ENCODE measurements at places on chromosomes 11 and 22.

- no peak for DNase-seq
These were observed 32.5 kb upstream of the ATXN10 start for GRCh38 chr22:45638834-45639746.

DNA sequence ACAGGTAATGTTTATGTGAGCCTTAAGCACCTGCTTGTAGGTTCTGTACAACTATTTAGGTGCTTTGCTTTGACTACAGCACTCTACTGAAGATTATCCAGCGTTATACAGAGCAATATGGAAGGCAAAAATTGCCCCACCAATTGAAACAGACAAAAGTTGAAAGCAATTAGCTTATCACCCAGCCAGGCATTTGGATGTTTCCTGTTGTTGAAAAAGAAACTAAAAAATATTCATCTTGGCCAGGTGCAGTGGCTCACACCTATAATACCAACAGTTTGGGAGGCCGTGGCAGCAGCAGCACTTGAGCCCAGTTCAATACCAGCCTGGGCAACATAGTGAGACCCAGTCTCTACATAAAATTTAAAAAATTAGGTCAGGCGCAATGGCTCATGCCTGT, 18.5 kb downstream of the ATL3 start:
- DNase-seq, result no peak

GRCh38 chr11:10603721-10604297, 35.3 kb upstream of the LYVE1 start:
- no peak for DNase-seq

- DNase-seq, result no peak
These were observed 59.2 kb downstream of the DDIAS start for GRCh38 chr11:82960779-82961143.

DNA sequence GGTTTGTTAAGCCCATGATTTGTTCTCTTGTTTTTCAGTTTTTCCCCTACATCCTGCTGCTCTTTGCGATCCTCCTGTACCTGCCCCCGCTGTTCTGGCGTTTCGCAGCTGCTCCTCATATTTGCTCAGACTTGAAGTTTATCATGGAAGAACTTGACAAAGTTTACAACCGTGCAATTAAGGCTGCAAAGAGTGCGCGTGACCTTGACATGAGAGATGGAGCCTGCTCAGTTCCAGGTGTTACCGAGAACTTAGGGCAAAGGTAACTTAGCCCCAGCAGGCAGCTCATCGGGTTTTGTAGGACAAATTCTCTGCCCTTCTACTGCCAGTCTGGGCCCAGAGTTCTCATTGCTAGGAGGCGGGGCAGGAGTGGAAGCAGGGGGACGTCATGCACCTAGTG, 49.7 kb downstream of the PANX1 start:
- no peak for DNase-seq

DNA sequence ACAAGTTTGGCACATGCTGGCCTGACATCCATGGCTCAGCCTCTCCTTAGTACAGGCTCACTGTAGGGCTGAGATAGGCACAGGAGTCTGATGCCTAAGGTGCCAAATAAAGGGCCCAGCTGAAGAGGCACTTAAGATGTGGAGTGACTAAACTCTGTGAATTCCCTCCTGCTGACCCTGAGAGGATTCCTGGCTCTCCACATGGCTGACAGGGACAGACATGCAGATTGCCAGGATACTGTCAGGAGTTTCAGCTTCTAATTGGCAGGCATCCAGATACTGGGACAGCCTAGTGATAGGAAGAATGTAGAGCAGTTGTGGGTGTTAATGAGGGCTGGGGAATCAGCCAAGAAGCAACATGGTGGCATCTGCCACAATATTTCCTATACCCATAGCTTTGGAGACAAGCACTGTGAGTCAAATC, 558.7 kb downstream of the INSC start:
- DNase-seq, result no peak

DNA sequence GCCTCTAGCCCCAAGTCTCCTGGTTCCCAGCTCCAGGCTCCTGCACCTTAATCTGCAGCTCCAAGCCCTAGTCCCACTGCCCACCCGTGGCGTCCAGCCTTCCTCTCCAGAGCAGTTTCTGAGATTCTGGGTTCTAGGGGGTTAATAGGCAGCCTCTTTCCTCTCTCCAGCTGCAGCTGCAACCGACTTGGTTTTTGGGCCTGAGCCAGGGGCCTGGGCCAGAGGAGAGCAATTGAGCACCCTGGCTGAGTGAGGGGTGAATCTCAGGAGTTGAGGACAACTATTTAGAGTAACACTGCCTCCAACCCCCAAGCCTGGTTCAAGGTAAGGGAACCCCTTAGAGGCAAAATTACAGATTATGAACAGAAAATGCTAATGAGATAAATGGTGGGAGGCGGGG, 9.0 kb upstream of the CHRM1 start:
- no peak for DNase-seq

DNA sequence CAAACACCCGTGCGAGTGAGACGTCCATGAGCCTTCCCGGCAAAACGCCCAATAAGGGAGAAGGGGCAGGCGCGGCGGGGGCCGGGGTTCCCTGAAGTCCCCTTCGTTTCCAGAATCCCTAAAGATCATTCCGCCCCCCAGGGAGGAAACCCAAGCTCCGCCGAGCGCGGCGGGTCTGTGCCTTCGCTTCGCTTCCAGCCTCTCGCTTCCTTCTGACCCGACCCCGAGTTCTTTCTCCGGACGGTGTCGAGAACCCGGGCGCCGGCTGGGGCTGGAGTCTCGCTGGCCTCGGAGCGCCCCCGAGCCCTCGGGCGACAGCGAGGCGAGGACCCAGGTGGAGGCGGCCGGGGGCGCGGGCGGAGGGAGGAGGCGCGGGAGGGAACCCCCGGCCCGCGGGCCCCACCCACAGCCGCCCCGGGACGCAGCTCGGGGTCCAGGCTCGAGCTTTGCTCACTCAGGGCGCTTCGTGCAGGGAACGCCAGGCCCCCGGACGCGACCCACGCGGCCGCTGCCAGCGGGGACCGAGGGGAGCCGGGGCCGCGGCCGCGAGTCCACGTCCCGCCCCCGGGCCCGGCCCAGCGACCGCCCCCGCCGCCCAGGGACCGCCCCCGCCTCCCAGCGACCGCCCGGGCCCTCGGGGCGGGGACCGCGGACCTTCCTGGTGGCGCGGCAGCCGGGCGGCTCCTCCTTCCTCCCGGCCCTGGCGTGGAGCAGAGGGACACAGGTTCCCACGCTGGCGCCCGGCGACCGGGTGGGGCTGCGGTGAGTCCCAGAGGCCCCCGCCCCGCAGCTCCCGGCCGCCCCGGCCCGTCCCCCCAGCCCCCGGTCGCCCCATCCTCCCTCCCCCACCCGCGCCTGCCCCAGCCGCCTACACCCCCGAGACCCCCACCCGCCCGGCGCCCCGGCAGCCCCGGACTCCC, at the start of gene PGGHG:
Gene PGGHG (plus strand): TSS at position 649 of the 920 bp plus-strand sequence. CDS start 691 bp downstream, outside the sequence.
- peak; percentile 76 for DNase-seq

GRCh38 chr11:1297011-1297575, 12.3 kb downstream of the TOLLIP start:
- no peak for DNase-seq

GRCh38 chr11:68014157-68014946, 4.2 kb downstream of the ALDH3B1 start:
- no peak for DNase-seq

GRCh38 chr11:123373754-123374621, 56.1 kb upstream of the GRAMD1B start:
- no peak for DNase-seq

DNA sequence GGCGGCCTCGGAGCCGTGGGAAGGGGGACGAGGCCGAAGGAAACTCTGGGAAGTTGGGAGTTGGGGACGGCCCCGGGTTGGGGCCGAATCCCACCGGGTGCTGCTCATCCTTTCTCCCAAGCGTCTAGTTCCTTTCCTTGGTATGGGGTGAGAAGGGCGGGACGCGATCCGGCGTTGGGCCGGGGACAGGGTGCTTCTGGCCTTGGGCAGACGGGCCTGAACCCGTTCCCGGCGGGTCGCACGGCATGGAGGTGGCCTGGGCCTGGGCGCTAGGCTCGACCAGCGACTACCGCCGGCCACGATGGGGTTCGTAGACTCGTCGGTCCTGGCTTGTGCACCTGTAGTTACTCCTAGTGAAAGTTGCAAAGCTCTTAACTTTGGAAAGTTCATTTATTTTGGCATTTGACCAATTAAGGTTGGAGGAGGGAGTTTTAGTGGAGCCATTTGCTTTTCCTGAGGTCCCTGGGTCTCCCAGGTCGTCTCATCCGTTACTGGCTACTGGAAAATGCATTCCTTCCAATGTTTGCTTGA, 1.0 kb downstream of the SYT9 start:
- no peak for DNase-seq

DNA sequence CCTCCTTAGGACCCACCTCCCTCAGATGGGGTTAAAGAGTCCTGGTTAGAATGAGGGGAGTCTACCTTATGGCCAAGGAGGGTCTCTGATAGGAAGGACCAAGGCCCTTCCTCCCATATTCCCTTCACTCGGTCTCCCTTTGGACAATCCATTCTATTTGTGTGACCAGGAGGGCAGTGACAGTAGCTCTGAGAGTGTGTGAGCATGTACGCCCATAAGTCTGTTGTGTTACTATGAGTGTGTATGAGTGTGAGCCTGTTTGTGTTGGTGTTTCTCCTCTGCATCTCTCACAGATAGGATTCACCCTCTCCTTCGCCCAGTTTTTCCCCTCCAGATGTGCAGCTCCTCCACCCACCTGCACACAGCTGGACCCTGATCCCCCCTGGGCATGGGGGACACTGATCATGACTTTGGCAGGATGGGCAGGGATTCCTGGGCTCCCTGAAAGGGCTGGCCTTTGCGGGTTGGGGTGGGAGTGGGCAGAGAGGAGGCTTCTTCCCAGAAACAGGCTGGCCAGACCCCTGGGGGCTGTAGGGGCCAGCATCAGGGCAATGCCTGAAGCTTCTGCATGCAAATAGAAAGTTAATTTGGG, 14.5 kb downstream of the PHLDB1 start:
- DNase-seq, result no peak

- no peak for DNase-seq
These were observed 13.9 kb downstream of the RTN4RL2 start for GRCh38 chr11:57474017-57474802.

DNA sequence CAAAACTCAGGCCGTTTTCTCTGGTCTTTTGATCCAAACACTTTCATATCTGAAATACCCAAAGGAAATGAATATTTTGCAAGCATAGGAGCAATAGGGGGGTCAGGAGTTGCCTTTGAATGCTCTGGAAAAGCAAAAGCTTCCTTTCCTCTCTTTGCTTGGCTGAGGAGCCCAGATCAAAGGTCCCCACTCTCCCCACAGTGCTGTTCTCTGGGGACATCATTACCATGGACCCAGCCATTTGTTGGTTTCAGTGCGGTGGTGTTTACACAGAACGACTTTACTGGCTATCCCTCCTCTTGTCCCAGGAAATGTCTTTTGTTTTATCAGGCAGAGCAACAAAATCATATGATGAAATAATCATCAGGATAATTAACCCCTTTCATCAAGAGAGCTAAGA, 1089.1 kb downstream of the TBC1D22A start:
- no peak for DNase-seq

- DNase-seq, result no peak
These were observed 107.0 kb downstream of the STIM1 start for GRCh38 chr11:3962406-3962840.

- DNase-seq, result no peak
These were observed 46.4 kb downstream of the TPBGL start for GRCh38 chr11:75286826-75287465.

DNA sequence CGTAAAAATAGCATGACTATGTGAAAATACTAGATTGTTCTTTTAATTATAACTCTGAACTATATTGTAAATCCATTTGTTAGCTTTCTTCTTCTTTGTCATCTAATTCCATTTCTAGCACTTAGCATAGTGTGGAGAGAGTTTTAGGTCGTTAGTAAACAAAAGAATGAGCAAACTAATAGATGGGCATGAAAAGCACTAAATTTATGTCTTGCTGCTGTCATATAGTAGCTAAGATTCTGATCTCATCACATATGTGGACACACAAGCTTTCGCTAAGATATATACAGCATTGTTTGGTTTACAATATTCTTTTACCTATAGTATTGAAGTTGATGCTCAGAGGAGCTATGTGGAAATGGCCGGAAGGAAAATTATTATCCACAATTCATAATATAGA, 370.5 kb downstream of the CNTN5 start:
- DNase-seq, result no peak

GRCh38 chr11:102489186-102490145, 36.9 kb upstream of the TMEM123 start:
- no peak for DNase-seq

GRCh38 chr11:131412061-131412460, 41.6 kb downstream of the NTM start:
- no peak for DNase-seq

GRCh38 chr11:46489656-46490560, 98.3 kb upstream of the CHRM4 start:
- DNase-seq, result peak; percentile 62

- no peak for DNase-seq
These were observed 10.4 kb downstream of the P2RY2 start for GRCh38 chr11:73228268-73229134.

DNA sequence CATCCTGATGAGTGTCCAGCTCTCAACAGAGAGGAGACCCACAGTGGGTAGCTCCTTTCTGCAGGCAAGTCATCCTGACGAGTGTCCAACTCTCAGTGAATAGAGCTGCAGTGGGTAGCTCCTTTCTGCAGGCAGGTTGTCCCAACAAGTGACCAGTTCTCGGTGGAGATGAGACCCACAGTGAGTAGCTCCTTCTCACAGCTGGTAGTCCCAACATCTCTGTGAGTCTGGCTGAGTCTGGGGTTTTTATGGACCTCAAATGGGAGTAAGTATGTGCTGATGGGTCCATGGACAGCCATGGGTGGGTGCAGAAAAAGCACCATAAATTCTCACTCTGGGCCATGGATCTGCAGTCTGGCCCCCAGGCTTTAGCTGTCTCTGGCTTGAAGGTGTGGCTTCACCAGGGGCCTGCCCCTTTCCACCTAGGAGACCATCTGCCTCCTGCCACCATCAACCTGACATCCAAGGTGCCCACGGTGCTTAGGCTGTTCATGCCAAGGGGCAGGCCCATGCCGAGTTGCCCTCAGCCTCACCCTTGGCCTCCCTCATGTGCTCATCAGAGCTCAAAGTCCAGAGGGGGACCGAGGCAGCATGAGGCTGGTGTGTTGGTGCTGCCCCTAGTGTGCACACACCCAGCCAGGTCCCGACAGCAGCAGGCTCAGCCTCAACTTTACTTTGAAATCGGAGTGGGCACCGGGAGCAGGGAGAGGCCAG, 15.3 kb downstream of the NPAT start:
- DNase-seq, result no peak

- no peak for DNase-seq
These were observed 942 bp upstream of the TSPAN18 start for GRCh38 chr11:44725757-44726282.

DNA sequence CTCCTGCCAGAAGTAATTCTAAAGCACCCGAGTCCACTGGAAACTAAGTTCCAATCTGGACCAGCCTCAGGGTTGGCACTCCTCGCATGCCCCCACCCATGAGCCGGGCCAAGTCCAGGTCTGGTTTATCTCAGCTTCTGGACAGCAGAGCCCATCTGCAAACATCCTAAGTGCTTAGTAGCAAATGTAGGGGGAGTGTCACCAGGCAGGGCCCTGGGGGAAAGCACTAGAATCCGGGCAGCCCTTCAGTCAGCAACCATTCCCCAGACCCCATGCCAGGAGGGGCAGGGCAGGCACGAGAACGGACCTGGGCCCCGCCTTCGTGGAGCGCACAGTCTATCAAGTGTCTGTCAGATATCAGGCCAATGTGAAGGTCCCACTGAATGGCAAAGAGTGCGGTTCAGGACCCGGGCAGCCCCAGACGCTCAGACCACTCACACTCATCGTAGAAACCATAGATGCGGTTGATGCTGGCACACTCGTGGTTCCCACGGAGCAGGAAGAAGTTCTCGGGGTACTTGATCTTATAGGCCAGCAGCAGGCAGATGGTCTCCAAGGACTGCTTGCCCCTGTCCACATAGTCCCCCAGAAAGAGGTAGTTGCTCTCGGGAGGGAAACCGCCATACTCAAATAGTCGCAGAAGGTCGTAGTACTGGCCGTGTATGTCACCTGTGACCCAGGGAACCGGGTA, 1.3 kb downstream of the PPP1CA start:
- no peak for DNase-seq
